Stimulated activated CD8-positive, alpha-beta memory T cell treated with anti-CD3 and anti-CD28 coated beads, Interleukin-7, amount 100 ng/mL, for 4 hours (primary cell): ENCODE measurements at places on chromosomes 12 and 14.
A peak's percentile ranks its signal among the peaks of the same experiment; 100 is the strongest.

DNA sequence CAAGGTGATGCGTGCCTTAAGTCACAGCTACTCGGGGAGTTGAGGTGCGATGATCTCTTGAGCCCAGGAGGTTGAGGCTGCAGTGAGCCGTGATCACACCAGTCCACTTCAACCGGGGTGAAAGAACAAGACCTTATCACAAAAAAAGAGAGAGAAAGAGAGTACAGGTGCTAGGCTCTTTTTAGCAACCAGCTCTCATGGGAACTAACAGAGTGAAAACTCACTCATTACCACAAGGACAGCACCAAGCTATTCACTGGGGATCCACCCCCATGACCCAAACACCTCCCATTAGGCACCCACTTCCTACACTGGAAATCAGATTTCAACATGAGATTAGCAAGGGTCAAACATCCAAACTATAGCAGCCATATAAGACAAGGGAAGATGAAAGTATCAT is 164.2 kb downstream of the NDUFA12 start:
- no peak for DNase-seq

- DNase-seq: peak; percentile 7
Measured at GRCh38 chr12:188910-189621, 24.9 kb downstream of the SLC6A12 start.

GRCh38 chr14:94394025-94394493 is 5.7 kb upstream of the SERPINA1 start:
- DNase-seq: no peak

DNA sequence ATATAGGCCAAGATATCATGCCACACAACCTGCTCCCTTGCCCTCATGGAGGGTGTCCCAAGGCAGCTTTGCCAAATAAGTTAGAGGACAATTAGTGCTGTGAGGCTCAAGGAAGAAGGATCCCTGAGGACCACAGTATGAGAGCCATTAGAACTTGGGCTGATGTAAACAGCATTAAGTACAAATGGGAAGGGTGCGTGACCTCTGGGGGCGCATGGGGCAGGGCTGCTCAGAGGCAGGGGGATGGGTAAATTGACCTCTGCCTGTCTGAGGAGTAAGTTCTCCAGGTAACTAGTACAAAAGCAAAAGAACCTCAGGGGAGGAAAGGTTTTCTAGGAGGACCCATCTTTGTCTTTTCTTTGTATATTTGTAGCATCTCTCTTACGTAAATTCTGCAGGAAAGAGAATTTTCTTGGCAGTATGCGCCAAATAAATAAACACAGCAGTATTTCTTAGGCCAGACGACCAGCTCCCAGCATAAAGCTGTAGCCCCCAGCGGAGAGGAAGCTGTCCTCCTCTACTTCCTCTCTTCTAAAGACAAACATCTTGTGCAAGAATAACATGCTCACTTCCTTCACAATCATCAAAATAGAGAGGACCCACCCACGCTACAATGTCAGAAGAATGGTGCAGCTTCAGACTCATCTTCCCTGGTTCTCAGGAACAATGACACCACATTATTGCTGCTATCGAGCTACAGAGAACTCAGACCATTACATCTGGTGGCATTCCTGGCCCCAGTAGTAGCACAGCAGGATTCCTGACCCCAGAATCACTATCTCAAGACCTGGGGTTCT is 16.4 kb upstream of the VWF start:
- DNase-seq: peak; percentile 1

DNA sequence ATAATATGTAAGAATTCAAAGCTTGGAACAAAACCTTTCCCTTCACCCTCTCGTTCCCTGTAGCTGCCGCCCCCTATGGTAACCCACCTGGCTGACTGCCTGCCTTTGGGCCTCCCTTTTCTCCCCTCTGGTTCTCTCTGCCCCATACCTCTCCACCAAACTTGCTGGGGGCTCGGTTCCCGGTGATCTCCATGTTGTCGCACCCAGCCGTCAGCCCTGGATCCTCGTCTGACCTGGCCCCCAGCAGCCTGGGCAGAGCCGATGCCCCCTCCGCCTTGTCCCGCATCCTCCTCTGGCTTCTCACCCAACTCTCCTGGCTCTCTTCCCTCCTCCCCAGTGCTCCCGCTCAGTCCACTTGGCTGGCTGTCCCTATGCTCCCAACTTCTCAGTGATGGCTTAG is 4.5 kb downstream of the CYP46A1 start:
- DNase-seq: no peak

DNA sequence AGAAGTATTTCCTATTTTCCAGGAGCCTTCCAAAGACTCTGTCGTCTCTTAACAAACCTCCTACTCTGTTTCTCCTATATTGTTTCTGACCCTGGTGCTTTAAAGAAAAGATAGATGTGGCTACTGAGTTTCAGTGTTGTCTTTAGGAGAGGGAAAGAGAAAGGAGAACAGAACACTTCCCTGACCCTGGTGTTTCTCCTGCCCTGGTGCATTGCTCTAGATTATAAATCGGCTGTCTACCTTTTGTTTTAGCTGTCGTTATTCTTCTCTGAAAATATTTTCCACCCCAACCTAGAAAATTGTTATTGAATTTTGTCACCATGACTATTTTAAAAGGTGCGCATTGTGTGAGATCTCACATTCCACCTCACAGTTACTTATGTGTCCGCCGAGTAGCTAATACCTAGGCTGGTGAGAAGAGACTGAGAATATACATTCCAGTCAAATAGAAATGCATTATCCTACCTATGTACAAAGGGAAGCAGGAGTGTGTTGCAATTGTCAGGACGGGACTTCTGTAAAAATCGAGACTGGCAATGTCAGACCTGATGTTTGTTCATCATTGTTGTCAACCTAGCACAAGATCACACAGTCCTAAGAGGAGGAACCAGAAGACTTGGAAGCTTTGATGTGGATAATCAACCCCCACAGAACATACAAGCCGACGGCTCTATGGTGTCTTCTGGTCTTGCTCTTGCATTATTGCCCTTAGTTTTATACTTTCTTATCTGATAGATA is 108.7 kb upstream of the SLC38A4 start:
- DNase-seq: no peak

- no peak for DNase-seq
Measured at GRCh38 chr12:112752303-112752702, 39.2 kb upstream of the RPH3A start.

DNA sequence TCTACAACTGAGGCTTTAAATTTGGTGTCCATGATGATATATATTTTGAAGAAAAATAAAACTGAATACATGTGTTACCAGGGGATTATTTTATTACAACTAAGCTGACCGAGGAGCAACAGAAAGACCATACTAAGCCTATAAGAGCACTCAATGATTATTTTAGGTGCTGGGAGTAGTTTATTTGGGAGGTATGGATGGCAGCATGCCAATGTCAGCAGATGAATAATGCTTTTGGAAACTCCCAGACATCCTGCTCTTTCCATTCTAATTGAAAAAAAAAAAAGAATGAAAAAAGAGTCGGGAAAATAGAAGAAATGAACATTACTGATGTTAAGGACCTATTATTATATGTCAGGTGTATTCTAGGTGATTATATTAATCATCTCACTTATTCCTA is 441.2 kb downstream of the BTG1 start:
- no peak for DNase-seq

GRCh38 chr12:117857632-117858612 is 110.9 kb downstream of the KSR2 start:
- peak; percentile 23 for DNase-seq

- DNase-seq: peak; percentile 73
Measured at GRCh38 chr14:105351920-105352851, 37.6 kb downstream of the PACS2 start.

DNA sequence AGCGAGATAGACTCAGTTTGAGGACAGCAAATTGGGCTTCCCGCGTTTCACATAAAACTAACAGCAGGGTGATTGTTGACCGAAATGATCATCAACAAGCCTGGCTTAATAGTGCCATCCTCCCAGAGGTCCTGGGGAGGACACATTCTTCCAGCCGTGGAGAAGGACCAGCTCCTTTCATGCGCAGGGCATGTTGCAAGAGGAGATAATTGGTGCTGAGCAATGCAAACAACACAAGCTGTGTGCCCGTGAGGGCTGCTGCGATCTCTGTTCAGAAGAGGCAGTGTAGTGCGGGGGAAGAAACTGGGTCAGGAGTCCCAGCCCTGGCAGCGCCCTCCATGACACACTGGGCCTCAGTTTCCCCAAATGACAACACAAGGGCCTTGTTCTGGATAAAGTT is 54.3 kb downstream of the CCDC85C start:
- DNase-seq: no peak

DNA sequence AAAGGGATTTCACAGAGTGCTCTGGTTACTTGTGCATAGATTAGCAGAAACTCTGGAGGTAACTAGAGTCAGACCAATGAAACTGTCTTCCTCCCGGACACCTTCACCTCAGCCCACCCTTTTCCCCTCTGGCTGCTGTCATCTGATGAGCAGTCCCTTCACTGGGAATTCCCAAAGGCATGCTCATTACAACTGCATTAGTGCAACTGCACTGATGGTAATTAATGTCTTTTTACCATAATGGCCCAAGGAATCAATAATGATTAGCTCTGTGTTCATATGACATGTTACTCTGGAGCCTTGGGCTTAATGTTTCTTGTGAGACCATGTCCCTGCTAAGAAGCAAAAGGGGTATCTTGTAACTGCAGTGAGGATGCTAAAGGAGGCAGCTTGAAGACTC is 304.5 kb downstream of the GRIN2B start:
- DNase-seq: no peak

DNA sequence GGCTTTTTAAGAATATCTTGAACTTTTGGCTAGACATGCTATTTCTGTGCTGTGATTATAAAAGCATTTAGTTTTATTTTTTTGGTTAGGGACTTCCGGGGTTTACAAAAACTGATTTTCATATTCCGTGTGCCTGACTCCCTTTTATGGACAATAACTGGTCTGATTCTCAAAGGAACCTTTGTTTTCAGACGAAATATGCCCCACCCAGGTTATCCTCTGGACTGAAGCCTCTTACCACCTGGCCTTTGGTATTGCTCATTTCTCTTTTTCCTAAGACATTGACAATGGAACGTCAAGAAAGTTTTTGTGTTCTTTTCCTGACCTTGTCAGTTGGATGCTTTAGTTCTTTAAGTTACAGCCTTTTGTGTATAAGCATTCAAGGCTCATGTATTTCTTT is 10.8 kb downstream of the TIGAR start:
- DNase-seq: no peak

DNA sequence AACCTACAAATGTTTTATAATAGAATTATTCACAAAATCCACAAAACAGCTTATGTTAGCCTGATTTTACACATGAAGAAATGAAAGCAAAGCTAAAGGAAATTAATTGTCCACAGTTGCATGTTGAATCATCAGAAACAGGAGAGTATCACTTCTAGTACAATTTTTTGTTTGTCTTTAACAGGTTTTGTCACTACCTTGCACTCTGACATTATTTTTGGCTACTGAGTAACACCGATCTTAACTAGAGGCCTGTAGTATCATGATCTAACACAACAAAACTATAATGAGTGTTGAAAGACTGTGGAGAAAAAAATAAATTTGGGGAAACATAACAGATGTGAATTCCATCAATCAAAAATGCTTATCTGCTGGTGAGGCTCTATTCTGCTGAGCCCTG is 60.1 kb downstream of the TAOK3 start:
- DNase-seq: no peak

GRCh38 chr14:69107407-69108003 is 45.4 kb downstream of the DCAF5 start:
- DNase-seq: peak; percentile 8

- no peak for DNase-seq
Measured at GRCh38 chr14:99043267-99043615, 228.8 kb downstream of the BCL11B start.

GRCh38 chr12:12975322-12976077 is 23.5 kb upstream of the GPRC5D start:
- no peak for DNase-seq

- DNase-seq: no peak
Measured at GRCh38 chr14:37566811-37567371, 28.2 kb downstream of the FOXA1 start.

- DNase-seq: peak; percentile 51
Measured at GRCh38 chr12:53344824-53345485, 8.8 kb upstream of the SP7 start.

DNA sequence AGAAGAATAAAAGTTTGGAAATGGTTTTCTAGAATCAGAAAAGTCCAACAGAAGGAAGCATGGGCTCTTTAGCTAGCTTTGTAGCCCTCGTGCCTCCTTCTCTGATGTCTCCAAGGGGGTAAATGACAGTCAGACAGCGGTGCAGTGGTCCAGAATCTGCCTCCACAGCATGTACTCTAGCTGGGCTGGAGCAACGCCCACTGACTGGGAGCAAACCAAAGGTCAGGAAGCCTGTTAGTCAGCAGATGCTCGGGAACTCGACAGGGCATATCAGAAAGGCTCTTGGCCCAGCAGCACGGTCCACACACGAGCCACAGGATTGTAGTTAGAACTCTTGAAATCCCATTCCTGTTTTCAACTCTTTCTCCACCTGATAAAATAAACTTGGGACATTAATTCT is 164.3 kb downstream of the GRIN2B start:
- no peak for DNase-seq

- DNase-seq: peak; percentile 28
Measured at GRCh38 chr14:99946652-99947489, 118.4 kb upstream of the EVL start.

GRCh38 chr12:3972576-3972975 is 99.4 kb upstream of the PARP11 start:
- no peak for DNase-seq

- DNase-seq: no peak
Measured at GRCh38 chr14:57293866-57294837, 25.4 kb downstream of the AP5M1 start.

- no peak for DNase-seq
Measured at GRCh38 chr12:26319511-26319910, 124.1 kb downstream of the SSPN start.

DNA sequence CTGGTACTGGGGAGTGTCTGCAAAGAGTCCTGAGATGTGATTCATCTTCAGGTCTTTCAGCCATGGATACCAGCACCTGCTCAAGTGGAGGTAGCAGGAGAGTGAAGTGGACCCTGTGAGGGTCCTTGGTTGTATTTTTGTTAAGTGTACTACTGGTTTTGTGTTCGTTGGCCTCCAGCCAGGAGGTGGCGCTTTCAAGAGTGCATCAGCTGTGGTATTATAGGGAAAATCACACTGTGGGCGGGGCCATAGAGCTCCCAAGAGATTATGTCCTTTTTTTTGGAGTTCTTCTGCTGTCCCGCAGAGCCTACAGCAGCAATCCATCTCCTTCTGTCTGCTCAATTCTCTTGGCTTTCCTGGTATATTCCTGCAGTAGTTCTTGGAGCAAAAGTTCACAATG is 66.8 kb downstream of the SPATA7 start:
- no peak for DNase-seq

- DNase-seq: no peak
Measured at GRCh38 chr14:21192447-21192822, 36.6 kb upstream of the OR5AU1 start.

GRCh38 chr12:100295764-100296555 is 29.0 kb downstream of the SCYL2 start:
- DNase-seq: no peak

DNA sequence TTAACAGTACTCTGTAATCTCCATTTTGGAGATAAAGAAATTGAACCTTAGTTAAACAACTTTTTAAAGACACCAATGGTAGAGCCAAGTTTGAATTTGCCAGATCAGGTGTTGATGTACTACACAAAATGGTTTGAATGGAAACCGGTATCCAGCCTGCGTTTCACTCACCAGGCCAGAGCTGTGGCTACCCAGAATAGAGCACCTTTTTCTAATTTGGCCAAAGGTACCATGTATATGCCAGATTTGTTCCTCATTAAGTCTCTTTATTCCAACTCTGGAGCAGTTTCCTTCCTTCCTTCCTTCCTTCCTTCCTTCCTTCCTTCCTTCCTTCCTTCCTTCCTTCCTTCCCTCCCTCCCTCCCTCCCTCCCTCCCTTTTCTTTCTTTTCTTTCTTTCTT is 39.3 kb downstream of the PALS1 start:
- no peak for DNase-seq

- peak; percentile 12 for DNase-seq
Measured at GRCh38 chr12:9869307-9870161, at the start of gene CLEC2B. Gene CLEC2B, minus strand, starts transcription at chr12:9869354.
